Activated CD4-positive, alpha-beta T cell treated with anti-CD3 and anti-CD28 coated beads, Interleukin-2, amount 10 ng/mL, durations not matched to agents 7 days and 5 days (primary cell): ENCODE measurements at places on chromosomes 2 and 18.

GRCh38 chr18:11024928-11025669 is 124.3 kb downstream of the PIEZO2 start:
- DNase-seq, result no peak

- no peak for DNase-seq
Observed at GRCh38 chr18:77634494-77634893, 384.8 kb downstream of the GALR1 start.

- no peak for DNase-seq
Observed at GRCh38 chr2:35741556-35741955, 614.0 kb upstream of the CRIM1 start.

DNA sequence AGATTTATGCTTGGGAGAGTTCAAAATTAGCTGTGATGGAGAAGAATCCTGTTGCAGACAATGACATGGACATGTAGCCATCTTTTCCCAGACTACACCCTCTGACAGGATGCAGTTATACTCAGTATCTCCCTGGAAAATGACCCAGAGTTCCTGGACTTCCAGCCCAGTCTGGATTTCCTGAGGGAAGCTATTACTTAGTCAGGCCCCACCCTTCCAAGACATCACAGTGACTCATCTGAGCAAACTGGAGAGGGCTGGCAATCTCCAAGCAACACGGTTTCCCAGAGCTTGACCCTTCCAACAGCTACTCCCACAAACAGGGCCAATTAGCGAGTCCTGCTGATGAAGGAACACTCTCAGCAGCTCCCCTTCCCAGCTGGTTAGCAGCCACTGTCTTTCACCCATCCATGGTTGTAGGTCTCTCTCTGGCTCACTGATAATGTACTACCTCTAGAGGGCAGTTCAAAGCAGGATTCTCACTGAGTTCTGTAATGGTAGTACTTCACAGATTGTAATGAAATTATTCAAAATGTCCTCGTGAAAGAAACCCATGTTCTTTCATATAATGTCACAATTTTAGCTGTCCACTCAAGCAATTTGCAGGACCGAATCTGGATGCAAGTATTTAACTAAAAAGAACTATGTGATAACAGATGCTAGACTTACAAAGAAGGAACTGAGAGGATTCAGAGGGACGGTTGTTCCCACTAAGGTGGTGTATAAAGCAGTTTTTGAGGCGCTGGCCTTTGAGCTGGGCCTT is 110.2 kb downstream of the MDH1 start:
- peak; percentile 34 for DNase-seq

GRCh38 chr2:9302755-9303154 is 96.1 kb downstream of the ASAP2 start:
- no peak for DNase-seq

DNA sequence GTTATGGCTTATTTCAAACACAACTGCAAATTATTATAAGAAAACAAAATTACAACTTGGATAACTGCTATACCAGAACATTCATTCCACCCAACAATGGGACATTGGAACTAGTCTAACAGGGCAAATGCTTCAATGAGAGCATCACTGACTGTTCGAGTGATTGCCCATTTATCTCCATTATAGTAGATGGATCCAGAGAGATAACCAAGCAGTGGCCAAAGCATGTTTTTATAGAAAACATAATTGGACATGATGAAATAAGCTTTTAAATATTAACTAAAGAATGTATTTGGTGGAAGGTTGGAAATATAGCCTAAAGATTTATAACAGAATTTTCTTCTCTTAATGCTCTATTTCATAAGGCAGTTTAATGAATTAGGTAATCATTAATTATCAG is 634.8 kb downstream of the NUP35 start:
- DNase-seq, result no peak

- DNase-seq, result no peak
Observed at GRCh38 chr2:168999668-169000213, 31.4 kb downstream of the ABCB11 start.

- no peak for DNase-seq
Observed at GRCh38 chr18:323253-323622, 55.4 kb upstream of the THOC1 start.

- no peak for DNase-seq
Observed at GRCh38 chr18:34039201-34039600, 185.5 kb downstream of the NOL4 start.

DNA sequence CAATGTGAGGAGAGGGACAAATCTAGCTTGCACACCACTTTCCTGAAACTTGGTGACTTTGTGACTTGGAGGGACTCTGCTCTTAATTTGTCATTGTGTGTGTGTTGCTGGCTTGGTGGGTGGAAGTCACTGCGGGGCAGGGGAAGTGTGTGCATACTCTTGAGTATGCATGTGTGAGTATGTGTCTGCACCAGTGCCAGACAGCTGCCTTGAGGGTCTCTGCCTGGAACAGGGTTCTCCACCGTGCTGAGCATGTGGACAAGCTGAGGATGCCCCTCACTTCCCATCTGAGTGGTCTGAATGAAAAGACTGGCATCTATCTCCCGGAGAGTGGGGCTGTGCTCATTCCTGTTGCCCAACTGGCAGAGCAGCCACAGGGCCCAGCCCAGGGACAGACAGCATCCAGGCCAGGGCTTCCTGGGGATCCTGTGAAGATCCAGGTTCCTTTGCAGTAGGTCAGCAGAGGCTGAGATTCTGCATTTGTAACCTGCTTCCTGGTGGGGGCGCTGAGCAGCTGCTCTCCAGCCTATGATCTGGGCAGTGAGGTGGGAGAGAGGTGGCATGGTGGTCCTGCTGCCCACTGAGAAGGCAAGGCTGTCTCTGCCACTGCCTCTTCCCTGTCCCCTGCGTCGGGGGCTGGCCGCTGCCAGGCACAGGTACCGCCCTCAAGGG is 138.9 kb upstream of the HAAO start:
- no peak for DNase-seq

DNA sequence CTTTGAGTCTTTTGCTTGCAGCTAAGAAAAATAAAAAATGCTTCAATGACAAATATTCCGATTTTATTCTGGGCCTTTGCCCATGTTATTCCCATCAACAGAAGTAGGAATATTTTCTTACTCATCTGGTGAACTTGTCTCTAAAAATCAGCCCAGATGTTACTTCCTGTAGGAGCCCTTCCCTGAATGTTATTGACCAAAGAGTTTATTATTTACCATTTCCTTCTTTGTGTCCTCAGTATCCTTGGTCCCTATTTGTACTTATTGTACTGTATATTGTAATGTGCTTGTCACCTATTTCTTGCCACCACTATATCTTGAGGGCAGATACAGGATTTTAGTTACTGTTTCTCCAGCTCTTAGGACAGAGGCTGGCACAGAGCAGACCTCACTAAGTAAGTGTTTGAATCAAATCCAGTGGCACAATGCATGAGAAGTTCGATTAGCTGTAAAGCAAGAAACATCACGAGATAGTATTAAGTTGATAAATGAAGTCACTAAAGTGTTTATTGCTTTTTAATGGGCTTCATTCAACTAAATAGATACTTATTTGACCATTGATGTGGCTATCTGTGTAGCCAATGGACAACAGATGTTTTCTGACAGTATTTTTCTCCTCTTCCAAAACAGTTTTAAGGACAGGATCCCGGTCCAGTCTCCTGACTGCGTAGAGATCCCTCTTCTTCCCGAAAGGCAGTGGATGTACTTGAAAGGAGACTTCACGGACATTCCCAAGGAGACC is 109.1 kb downstream of the DDX1 start:
- no peak for DNase-seq

DNA sequence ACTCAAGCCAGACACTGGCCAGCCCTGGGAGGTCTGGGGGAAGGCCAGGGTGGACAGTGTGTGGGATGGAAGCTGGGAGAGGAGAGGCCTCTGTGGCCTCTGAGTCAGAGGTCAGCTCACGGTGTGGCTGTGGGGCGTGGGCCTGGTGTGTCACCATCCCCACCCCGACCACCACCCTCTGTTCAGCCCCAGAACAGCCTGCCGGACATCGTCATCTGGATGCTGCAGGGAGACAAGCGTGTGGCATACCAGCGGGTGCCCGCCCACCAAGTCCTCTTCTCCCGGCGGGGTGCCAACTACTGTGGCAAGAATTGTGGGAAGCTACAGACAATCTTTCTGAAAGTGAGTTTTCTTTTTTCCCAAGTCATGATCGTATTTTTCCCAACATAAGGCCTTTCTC is 110.5 kb downstream of the DYSF start:
- no peak for DNase-seq

GRCh38 chr2:229875549-229875948 is 46.3 kb downstream of the TRIP12 start:
- no peak for DNase-seq

DNA sequence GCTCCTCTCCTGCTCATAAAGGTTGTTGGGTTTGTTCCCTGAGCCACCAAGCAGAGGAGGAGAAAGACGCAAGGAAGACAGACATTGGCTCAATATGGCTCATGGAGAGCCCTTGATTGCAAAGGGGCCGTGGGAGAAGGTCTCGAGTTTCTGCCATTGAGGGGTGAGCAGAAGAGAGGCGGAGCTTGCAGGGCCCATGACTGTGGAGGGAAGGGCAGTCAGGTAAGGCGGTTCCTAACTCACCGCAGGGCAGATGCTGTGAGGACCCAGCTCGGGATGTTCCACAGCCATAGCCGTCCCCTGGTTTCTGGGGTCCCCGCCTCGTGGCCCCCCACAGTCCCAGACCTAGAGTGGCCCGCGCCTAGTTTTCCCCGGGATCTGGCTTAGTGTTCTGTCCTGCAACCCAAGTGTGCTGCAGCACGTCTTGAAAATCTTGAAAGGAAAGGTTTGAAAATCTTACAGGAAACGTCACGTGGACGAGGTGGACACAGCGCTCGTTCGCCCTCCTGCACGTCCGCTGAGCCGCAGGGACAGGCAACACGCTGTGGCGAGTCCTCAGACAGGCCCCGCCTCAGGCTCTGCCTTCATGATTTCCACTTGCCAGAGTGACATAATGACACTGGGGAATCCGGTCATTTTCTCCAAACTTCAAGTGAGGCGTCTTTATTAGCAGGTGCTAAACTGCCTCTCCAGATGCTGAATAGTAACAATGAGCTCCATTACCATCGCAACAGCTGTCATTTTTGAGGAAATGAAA is 105.5 kb upstream of the HDAC4 start:
- no peak for DNase-seq

- DNase-seq, result no peak
Observed at GRCh38 chr2:98607741-98608115, 584 bp downstream of the COA5 start.

- no peak for DNase-seq
Observed at GRCh38 chr2:40403233-40403836, 48.6 kb downstream of the SLC8A1 start.

DNA sequence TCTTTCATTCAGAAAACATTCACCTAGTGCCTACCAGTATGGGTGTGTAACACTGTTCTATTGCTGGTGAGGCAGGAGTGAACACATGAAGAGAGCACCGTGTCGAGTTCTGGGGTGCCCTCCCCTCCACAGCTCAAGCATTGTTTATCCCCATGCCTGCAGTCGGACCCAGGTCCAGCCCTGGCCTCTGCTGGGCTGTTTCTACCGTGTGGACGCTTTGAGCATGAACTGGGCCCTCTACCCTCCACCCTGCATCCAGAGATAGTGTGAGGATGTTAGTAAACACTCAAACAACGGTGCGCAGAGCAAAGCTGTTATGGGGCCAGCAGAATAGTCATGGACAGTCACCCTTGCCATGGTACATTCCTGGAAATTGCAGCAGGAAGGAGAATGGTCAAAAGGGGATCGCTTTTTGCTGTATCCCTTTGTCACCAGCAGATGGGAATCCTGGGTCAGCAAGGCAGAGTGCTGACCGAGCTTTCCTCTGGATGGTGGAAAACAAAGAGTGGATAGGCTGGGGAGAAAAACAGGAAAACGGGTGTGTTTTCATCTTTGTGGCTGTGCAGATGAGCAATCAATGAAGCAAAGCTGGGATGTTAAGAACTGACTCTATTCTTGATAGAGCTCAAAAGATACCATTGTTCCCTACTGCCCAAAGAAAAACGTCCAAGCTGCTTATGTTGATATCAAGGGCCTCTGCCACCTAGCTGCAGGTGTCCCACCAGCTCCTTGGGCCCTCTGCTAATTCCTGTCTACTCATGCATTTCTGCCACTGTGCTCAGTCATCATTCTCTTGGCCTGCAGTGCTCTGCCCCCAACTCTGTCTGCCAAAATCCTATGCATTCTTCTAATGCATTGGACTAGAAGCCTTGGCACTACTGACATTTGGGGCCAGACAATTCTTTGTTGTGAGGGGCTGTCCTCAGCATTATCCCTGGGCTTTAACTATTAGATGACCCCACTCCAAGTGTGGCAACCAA is 38.7 kb downstream of the REEP1 start:
- no peak for DNase-seq

- no peak for DNase-seq
Observed at GRCh38 chr2:69584127-69584889, 59.2 kb downstream of the AAK1 start.

- DNase-seq, result no peak
Observed at GRCh38 chr2:42792087-42792582, 248 bp downstream of the HAAO start.

DNA sequence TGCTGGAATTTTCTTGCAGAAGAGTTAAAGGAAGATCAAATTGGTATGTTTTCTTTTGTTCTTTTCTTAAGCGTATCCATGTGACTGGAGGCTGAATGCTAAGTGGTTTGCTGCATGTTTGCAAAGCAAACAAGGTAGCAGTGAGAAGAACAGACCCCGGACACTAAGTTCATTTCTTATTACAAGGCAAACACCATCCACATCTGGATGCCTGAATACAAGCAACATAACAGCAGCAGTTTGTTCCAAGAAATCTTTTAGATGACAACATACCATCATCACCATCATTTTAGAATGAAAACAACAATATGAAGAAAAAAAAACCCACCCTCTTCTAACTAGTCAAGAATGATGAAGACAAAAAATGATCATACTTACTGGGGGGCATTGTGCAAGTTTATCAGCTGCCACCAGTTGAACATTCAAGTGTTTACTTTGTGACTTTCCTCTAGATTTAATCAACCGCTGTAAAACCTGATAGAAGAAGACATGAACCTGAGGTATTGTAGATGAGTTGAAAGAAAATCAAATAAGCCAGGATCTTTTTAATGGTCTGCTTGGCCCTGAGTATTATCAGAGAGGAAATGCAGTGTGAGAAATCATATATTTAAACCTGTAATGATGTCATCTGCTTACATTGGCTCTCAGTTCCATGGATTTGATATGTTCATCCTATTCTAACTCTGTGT is 25.0 kb upstream of the ARL5A start:
- no peak for DNase-seq

- DNase-seq, result no peak
Observed at GRCh38 chr2:96961210-96961950, 25.0 kb downstream of the FAM178B start.

DNA sequence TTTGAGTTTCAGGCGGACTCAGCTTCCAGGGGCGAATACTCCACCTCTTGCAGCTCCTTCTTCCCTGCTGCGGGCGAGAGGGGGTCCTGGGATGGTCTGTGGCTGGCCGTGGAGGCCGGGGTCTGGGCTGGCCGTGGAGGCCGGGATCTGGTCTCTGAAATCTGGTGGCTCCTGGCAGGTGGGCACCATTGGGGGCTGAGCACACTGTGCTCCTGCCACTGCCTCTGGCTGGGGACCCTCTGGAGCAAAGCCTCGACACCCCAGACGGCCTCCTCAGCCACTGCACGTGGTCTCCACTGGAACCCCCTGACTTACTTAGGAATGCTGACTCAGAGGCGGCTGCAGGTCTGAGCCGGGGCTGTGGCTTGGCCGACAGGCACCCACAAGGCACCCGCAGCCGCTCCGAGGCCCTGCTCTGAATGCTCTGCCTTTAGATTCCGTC is 100.1 kb upstream of the ALKAL2 start:
- DNase-seq, result no peak
